ENCODE measurements at places on chromosomes 5 and 9.

DNA sequence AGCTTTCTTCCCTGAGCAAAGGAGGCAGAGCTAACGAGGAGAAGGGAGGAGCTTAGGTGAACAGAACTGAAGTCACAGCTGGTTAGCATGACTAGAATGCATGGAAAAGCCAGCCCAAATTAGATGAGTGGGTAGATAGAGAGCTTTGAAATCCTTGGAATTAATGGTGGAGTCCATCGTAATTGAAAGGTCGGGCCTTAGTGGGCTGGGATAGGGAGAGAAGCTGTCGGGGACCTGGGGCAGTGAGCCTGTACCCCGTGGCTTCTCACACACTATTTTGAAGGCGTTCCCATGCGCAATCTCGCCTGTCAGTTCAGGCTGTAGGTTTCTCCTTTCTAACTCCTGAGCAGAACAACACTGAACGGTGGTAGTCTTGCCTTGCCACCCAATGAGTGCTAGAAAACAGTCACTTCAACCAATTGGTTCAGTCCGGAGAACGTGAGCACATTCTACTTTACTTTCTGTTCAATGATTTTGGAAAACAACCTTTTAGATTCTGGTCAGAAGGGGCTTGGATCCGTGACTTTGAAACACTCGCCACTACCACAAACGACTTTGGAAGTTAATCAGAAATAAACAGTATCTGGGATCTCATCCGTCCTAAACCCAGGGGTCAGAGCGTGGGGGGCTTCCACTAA is 655 bp upstream of the RAI14 start:
- peak; percentile 69 for DNase-seq

DNA sequence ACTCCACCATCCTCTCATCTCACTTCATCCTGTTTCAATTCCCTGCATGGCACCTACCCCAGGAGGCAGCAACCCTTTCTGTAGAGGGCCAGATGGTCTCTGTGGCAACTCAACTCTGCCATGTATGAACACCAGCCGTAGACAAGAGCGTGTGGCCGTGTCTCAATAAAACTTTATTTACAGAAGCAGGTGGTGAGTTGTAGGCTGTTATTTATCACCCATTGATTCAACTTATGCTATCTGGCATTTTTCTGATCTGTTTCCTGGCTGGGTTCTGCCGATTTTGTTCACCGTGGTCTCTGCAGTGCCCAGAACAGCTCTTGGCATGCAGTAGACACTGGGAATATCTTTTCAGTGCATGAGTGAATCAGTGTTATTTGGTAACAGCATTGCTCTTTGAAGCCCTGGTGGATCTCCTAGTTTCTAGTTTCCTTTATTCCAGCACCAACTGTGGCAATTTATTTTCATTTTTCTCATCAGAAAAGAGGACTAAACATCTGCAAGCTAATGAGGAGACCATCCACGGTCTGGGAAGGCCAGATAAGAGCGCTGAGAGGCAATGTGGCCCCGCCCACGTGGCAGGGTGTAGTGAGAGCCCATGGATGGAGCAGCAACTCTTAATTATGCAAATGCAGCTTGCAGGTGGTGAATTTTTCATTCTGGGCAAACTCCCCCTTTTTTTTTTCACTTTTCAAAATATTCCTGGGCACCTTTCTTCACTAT is 77.9 kb downstream of the CTSL start:
- no peak for DNase-seq

GRCh38 chr9:15243081-15243480 is 63.9 kb downstream of the TTC39B start:
- peak; percentile 32 for DNase-seq

- DNase-seq, result no peak
These were observed 3.8 kb upstream of the ZDHHC12 start for GRCh38 chr9:128727640-128728248.

GRCh38 chr9:98108531-98109031 is 10.4 kb downstream of the TRIM14 start:
- no peak for DNase-seq

DNA sequence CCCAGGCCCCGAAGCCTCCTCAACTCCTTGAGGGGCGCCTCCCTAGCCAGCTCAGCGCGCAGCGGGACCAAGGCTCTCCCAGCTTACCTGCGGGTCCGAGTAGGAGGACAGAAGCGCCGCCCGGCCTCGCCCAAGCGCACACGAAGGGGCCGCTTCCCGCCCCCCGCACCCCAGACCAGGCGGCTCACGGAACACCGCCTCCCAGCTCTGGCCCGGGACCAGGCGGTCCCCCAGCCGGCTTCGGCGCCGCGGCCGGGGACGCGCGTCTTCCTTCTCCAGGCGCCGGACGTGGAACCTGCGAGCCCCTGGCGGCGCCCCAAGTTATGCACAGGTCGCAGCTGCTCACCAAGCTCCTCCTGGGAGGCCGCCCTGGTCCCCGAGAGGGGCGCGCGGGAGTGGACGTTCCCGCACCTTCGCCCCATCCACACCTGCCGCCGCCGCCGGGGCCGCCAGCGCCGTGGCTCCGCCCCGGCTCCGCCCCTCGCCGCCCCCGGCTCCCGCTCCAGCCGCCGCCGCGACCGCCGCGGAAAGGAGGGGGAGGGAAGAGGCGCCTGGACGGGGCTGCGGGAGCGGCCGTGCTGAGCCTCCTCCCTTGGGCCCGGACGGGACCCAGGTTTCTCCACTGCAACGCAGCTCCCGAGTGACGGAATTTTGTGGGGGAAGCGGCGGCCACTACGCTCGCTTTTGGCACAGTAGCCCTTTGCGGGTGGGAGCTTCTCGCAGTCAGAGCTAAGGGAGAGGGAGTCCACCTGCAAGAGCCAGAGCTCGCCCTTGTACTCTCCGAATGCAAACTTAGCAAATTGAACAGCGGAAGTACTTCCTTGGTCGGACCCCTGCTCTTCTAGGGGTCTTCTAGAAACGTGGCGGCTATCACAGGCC is 77.5 kb upstream of the IFNE start:
- peak; percentile 38 for DNase-seq

DNA sequence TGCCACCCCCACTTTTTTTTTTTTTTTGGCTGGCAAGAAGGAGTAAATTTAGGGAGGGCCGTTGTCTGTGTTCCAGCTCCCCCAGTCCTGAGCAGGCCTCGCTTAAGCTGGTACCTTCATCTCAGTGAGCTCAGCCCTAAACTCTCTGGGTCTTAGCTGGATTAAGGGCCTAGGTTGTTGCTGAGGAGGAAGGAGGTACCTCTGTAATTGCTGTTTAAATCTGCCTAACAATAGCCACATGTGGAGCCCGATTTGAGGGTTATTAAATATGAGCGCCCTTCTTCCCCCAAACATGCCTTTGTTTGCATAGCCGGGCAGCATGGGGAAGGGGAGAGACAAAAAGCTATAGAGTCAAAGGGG is 179.0 kb upstream of the PITX1 start:
- no peak for DNase-seq

DNA sequence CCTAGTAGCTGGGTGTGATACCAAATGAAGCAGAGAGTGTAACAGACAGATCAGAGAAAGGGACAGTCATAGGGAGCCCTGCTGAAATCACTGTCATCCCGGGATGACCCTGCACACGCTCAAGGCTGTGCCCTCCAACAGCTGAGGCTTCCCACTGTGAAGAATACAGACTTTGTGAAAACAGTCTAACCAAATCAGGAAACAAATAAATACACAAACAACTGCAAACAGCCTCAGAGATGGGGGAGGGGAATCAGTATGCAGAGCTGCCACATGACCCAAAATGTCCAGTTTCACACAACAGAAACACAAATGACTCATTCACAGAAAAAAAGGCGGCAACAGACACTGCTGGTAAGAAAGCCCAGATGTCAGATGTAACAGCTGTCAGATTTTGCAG is 101.9 kb downstream of the ADAMTS2 start:
- DNase-seq, result no peak

DNA sequence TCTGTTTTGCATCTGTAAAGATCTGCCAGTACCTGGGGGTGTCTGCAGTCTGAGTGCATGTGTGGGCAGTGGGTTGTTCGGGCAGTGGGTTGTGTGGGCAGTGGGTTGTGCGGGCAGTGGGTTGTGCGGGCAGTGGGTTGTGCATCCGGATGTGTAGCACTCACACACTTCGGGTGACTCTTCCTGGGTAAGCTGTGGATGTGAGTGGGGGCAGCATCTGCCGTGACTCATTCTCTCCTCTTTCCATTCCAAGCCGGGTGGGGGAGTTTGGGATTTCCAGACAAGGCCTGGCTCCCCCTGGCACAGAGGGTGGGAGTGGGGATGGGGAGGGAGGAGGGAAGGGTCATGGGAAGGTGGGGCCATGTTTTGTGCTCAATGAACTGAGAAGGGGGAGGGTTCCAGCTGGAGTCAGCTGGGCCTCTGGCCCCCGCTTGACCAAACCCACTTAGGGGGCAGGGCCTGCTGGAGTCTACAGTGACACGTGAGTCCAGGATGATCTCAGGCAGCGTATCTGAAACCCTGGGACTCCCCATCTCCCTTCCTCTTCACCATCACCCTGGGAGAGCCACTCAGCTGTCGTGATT is 8.3 kb downstream of the CRB2 start:
- no peak for DNase-seq

GRCh38 chr5:157961896-157962590 is 103.1 kb upstream of the CLINT1 start:
- no peak for DNase-seq

DNA sequence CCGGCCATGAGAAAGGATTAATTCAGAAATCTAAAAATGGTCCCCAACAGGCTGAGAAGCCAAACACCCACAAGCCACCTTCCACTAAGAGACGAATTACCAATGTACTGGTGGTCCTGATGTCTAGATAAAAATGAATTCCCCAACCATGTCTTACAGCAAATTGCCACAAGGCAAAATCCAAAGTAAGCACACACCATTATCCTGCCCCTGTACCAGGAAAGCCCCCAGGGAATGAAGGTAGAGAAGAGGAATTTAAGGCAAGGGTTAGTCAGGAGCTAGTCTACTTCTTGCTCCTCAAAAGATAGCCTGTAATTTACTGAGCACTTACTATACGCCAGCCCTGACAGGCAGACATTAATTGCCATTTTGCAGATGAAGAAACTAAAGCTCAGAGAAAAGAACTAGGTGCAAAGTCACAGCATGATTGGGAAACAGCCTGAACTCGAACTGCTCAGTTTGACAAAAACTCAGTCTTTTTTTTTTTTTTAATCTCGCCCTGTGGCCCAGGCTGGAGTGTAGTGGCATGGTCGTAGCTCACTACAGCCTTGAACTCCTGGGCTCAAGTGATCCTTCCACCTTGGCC is 64.3 kb downstream of the RAPGEF1 start:
- DNase-seq, result no peak

GRCh38 chr5:52801329-52801728 is 13.6 kb downstream of the ITGA1 start:
- DNase-seq, result no peak
